ENCODE measurements at places on chromosomes 1 and 21.

- DNase-seq: no peak
Observed at GRCh38 chr1:154847891-154848290, 22.2 kb downstream of the KCNN3 start.

GRCh38 chr1:119276558-119276957 is 92.0 kb upstream of the HAO2 start:
- DNase-seq: no peak

- no peak for DNase-seq
Observed at GRCh38 chr1:113641396-113641795, 117.9 kb downstream of the PHTF1 start.

- no peak for DNase-seq
Observed at GRCh38 chr1:110348050-110348449, 8.9 kb downstream of the RBM15 start.

GRCh38 chr21:27831816-27832569 is 865.1 kb upstream of the ADAMTS5 start:
- DNase-seq: no peak

DNA sequence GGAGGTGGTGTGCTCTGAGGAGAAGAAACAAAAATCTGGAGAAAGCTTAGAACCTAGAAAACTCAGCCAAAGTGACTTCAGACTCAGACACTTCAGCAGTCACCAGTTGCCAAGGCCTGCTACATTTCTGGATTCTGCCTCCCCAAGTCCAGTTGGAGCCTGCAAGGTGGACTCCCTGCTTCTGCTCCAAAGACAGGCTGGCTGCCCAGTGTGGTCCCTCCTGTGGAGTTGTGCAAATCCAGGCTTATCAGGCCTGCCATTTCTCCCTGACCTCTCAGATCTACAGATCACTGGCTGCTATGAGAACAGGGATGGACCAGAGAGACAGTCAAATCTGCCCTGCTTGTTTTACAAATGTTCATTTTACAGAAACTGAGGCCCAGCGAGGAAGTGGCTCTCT is 9.9 kb downstream of the CACHD1 start:
- DNase-seq: no peak

- no peak for DNase-seq
Observed at GRCh38 chr1:153430166-153430553, 13.8 kb downstream of the S100A7A start.

- DNase-seq: no peak
Observed at GRCh38 chr21:44517175-44517899, 22.7 kb downstream of the KRTAP10-1 start.

DNA sequence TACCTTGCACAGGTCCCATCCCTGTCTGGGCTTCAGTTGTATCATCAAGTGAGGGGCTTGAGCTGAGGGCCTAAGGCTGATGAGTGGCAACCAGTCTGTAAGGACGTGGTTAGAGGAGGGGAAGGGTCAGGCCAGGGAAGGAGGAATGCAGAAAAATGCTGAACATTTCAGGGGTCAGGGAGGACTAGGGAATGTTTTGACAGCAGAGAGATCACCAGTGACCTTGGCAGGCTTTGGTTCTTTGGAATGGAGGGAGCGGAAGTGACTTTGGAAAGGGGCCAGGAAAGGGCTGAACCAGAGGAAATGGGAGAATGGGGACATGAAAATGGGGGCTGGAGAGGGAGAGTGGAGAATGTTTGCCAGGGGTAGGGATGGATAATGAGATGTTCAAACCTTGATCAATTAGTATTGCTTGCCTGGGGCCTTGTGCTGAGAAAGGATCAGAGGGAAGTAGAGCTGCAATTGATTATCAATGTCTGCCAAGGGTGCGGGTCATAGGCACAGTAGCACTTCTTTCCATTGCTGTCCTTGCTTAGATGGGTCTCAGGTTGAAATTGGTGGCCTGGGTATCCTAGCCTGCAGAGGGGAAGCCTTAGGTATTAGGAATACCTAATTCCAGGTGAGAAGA is 7.4 kb downstream of the LDLRAP1 start:
- DNase-seq: no peak

- DNase-seq: no peak
Observed at GRCh38 chr1:229408458-229409037, 25.3 kb downstream of the ACTA1 start.

DNA sequence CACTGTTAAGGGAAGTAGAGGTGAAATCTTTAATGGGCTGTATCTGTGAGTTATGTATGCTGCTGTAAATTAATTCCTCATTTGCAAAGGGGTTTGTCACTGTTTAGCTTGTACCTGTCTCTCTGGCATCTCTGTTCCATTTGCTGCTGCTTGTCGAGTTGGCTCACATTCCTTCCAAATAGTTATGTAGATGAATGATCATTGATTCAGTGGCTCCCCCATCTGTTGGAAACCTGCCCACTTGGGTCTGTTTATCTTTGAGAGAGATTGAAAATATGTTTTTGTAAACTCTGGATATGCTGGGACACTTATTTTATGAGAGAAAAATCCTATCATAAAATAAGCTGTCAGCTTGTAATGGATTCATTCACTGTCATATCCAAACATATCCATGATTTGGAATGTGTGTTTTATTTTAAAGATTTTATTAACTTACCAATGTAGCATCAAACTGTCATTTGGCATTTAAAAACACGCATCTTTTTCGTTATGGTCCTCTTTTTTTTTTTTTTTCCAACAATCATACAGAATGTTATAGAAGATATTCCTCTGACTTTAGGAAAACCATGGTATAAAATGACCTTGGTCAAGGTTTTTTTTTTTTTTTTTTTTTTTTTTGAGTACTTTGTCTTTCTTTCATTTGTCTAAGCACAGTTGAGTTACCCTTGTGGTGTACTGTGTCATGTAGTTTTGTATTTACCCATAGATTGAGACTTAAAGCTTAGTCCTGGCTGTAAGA is 3.5 kb downstream of the RYR2 start:
- no peak for DNase-seq

GRCh38 chr1:221823149-221823548 is 81.3 kb upstream of the DUSP10 start:
- no peak for DNase-seq

DNA sequence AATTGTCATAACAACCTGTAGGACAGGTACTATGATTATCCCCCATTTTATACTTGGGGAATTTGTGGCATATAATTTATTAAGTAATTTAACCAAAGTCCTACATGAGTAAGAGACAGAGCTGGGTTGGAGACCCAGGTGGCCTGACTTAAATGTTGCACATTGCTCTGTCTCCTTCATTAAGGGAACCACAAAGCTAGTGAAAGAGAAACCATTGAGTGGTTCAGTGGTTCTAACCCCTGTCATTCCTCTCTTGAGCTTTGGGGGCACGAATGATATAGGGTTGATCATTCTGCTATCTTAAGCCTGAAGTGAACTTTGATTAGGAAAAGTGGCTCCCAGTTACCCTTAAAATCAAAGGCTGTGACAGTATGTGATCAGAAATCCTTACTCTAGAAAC is 5.3 kb upstream of the MAP3K7CL start:
- no peak for DNase-seq

- no peak for DNase-seq
Observed at GRCh38 chr1:117120774-117121588, 568 bp downstream of the TRIM45 start.

- DNase-seq: no peak
Observed at GRCh38 chr1:42913426-42914091, 45.1 kb downstream of the SLC2A1 start.

GRCh38 chr1:16017461-16018303 is at the start of gene HSPB7:
TSS of gene HSPB7 (minus strand) at chr1:16018043. CDS start at chr1:16017963, 80 bp downstream.
- peak; percentile 23 for DNase-seq

- no peak for DNase-seq
Observed at GRCh38 chr1:178725466-178726086, 532 bp downstream of the RALGPS2 start.

- DNase-seq: no peak
Observed at GRCh38 chr1:213231795-213232231, 180.8 kb downstream of the RPS6KC1 start.

- no peak for DNase-seq
Observed at GRCh38 chr21:45942755-45943629, 38.6 kb upstream of the COL6A1 start.

- DNase-seq: no peak
Observed at GRCh38 chr1:41232305-41232704, 9.8 kb downstream of the SCMH1 start.

GRCh38 chr1:232428786-232429530 is 201.0 kb downstream of the SIPA1L2 start:
- no peak for DNase-seq

- DNase-seq: no peak
Observed at GRCh38 chr1:186780076-186780475, 48.7 kb upstream of the PLA2G4A start.

- no peak for DNase-seq
Observed at GRCh38 chr1:167854184-167854583, 59.8 kb downstream of the ADCY10 start.

DNA sequence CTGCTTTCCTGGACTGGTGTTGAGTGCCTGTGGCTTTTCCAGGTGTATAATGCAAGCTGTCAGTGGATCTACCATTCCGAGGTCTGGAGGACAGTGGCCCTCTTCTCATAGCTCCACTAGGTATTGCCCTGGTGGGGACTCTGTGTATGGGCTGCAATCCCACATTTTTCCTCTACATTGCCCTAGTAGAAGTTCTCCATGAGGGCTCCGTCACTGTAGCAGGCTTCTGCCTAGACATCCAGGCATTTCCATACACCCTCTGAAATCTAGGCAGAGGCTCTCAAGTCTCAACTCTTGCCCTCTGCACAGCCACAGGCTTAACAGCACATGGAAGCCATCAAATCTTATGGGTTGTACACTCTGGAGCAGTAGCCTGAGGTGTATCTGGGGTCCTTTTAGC is 107.6 kb downstream of the GRIK1 start:
- DNase-seq: no peak

- no peak for DNase-seq
Observed at GRCh38 chr1:225763716-225764548, 13.7 kb upstream of the SRP9 start.

- no peak for DNase-seq
Observed at GRCh38 chr1:235597867-235598553, 51.6 kb downstream of the GNG4 start.

GRCh38 chr1:172266528-172267174 is 153.8 kb upstream of the C1orf105 start:
- no peak for DNase-seq

- no peak for DNase-seq
Observed at GRCh38 chr1:226349081-226349480, 40.1 kb upstream of the LIN9 start.

- DNase-seq: no peak
Observed at GRCh38 chr21:23725576-23725975, 1881.7 kb downstream of the MRPL39 start.

- DNase-seq: peak; percentile 57
Observed at GRCh38 chr1:203325026-203325417, 19.7 kb downstream of the BTG2 start.

- no peak for DNase-seq
Observed at GRCh38 chr1:46539972-46540371, 11.5 kb downstream of the KNCN start.

DNA sequence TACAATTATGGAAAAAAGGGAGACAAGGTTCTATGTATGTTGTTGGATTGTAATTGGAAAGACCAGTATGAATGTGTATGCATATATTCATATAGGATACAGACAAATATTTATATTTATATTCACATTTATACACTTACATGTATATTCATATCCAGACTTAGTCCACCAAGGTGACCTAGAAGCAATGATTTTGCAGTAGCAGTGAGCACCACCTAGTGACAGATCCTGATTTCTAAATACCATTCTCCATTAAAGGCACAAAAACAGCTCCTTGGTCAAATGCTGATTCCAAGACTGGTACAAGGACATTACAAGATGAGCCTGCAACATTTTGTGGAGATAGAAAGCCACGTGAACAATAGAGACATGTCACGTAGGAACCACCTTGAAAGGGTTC is 153.4 kb downstream of the SDCCAG8 start:
- no peak for DNase-seq

GRCh38 chr1:223775054-223775453 is 62.7 kb downstream of the CAPN2 start:
- no peak for DNase-seq

DNA sequence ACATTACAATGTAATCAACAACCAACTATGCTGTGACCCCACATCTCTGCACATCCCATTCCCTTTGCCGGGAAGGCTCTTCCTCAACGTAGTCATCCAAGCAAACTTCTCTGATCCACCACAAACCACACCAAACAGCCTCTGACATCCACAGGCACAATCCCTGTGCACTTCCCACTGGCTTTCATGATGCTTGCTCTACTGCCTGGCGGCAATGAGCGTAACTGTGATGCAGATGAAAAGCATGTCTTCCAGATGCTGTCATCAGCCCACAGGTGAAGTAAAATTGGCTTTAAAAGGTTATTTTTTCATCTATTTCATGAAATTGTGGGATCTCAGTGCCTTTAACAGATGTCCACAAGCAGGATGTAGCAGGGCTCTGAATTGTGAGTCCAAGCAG is 635.2 kb downstream of the SMYD3 start:
- no peak for DNase-seq

DNA sequence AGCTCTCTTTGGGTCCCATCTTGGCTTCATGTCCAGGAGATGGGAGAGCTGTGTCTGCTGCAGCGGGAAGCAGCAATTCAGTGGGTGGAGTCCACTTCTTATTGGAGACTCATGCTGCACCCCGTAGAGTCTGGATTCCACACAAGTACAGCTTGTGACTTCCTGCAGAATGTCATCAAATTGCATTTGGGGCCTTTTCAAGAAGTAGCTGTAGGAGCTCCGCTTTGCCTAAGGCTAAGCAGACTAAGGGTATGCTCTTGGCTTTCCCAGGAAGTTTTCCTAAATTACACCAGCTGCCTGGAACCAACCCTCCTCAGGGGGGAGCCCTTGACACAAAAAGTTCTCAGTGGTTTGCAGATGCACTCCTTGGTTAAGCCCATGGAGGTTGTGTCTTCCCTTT is 5.7 kb upstream of the MOB3C start:
- no peak for DNase-seq

DNA sequence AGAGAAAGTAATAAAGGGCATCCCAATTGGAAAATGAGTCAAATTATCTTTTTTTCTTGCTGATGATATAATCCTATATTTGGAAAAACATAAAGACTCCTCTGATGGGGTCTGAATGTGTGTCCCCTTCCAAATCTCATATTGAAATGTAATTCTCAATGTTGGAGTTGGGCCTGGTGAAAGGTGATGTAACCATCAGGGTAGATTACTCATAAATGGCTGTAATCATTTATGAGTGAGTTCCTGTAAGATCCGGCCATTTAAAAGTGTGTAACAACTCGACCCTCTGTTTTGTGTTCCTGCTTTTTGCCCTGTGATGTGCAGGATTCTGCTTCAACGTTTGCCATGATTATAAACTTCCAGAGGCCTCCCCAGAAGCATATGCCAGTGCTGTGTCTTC is 44.3 kb upstream of the MAP1LC3C start:
- DNase-seq: no peak

- no peak for DNase-seq
Observed at GRCh38 chr1:230143534-230143933, 76.5 kb downstream of the GALNT2 start.

Data from substantia nigra (tissue), 51 donors.